ENCODE measurements at places on chromosomes 12 and 14.

GRCh38 chr12:85558684-85559083 lies 277.5 kb downstream of the RASSF9 start:
- DNase-seq, result no peak

- DNase-seq, result no peak
Observed at GRCh38 chr14:56280843-56281242, 162.6 kb downstream of the PELI2 start.

- no peak for DNase-seq
Observed at GRCh38 chr12:93686572-93687356, 9.6 kb downstream of the CRADD start.

DNA sequence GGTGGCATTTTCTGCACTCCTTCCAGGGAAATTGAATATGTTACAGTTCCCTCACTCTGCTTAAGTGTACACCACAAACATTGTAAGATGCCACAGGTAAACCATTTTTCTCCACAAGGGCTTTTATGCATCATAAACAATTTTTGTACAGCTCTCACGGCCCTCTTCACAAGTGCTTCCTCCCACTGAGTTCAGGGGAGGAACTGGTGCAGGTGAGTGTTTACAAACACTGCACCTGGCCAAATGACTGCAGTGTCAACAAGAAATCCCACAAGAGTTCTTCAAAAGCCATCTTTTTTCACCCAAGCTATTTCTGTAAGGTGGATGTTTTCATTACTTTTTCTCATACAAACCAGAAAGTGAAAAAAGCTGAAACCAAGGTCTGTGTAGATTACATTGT lies 973.2 kb downstream of the AACS start:
- no peak for DNase-seq

DNA sequence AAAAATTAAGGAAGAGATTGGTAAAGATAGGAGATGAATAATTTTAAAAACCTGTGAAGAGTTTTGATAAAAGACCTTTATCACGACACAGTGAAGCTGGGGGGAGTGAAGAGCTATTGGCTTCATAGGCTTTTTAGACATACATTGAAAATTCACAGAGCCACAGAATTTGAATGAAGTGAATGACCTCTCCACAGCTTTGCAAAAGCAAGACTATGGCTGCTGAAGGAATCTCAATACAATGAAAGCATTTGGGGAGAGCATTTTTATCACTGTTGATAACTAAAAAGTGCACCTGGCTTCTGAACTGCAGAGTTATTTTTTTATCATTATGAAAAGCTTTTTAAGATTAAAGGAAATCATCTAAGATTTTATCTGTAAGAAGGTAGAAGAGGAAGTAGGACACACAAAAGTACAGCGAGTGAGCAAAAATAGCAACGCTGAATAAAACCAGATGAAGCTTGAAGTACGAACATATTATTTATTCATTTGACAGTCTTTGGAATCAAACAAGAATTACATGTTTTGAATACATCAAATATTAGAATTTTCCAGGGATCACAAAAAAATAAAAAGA lies 317.5 kb downstream of the KCNC2 start:
- DNase-seq, result no peak

DNA sequence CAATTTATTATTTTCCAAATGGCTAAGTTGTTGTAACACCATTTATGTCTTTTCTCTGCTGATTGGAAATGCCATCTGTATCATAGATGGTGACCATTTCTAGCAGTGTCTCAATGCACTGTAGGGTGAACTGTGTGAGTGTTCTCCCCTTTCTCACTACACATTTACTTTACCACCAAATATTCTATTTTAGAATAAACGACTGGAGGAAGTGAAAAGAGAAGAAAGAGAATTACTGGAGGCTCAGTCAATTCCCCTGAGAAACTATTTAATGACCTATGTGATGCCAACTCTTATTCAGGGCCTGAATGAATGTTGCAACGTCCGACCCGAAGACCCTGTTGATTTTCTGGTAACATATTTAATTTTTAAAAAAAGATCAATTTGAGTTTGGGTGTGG lies 15.5 kb upstream of the PAPOLA start:
- no peak for DNase-seq

All from stimulated activated naive CD8-positive, alpha-beta T cell treated with anti-CD3 and anti-CD28 coated beads, Interleukin-15, Interleukin-2, amounts not matched to agents 100 U/mL and 50 U/mL, for 24 hours (primary cell).